ENCODE measurements at places on chromosomes 1 and 21.

DNA sequence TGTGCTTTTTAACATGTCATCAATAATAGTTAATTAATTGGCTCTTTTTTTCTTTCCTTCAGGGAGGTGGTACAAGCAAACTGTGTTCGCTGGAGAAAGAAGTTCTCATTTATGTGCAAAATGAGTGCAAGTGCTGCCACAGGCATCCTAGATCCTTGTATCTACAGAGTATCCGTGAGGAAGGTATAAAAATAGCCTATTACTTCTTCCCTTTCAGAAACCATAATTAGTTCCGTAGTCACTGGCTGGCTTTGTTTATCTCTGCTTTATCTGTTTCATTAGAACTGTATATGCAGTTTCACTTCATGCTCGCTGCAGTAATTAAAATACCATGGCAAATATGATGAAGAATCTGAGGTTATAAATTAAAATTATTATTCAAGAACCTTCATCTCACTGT is 40.6 kb downstream of the EEIG2 start:
- no peak for DNase-seq

- no peak for DNase-seq
Observed at GRCh38 chr1:53153752-53154151, 11.3 kb upstream of the SLC1A7 start.

DNA sequence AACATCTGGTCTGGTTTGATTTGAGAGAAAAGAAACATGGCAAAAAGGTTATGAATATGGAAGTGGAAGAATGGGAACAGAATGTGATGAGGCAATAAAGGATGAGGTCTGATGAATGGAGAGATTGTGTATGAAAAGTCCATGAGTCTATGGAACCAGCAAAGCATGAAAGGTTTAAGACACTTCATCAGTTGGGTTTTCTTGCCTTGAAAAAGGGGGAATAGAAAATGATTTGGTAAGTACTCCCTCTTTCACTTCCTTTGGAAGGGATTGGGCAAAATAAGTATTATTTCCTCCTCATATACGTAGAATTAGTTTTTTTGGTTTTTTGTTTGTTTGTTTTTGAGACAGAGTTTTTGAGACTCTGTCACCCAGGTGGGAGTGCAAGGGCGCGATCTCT is 155.8 kb downstream of the TRIM33 start:
- DNase-seq: no peak

- DNase-seq: peak; percentile 49
Observed at GRCh38 chr1:12617511-12617900, 504 bp downstream of the DHRS3 start.

DNA sequence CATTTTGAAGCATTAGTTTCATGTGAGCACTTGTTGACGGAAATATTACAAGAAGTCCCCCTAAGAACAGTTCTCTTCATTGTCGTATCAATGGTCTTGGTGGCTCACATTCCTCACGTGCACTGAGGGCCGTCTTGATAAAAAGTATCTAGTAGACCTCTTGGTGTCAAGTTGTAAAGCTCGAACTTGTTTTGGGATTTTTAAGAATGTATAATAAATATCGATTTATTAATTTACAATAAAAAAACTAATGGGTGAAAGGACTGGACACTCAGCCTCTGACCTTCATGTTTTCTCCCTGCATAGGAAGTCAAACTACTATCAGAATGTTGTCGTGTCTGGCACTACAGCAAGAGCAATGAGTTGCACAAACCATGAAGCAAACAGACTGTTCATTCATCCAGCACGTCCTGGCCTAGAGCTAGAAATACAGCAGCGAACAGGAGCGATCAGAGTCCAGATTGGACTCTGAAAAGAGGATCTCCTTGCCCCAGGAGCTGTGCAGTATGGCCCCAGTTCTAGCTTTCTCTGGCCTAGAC is 319.2 kb downstream of the SMYD3 start:
- no peak for DNase-seq

DNA sequence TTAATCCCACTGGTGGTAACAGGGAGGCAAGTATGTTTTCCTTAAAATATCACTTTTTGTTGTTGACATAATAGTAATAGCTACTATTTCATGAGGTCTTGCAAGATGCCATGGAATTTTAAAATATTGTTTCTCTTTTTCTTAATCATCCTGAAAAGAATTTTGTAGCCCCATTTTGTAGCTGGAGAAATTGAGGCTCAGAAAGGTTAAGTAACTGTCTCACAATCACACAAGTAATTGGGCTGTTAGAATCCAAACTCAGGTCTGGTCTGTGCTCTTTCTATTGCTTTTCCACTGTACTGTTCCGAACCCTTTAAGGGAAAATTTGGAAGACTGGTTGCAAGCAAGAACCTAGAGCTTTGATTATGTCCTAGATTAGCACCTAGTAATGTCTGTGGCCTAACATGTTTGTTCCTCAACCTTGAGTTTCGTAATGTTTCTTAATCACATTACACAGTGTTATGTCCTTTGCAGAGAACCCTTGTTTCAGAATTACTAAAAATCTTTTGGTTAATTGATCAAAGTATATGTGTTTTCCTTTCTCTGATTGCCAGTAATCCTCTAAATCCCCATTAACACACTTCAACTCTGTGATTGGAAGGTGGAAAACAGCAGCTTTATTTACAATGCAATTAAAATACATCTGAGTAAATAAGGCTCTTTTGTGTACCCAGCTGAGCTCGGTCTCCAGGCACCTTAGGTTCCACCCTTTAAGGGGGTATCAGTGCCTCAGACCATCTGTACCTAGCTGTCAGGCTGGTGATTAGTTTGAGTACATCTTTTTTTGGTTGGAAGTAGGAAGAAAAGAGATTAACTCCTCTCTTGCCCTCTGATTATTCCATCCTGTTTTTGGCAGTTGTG is 10.4 kb downstream of the LRRC42 start:
- DNase-seq: no peak

DNA sequence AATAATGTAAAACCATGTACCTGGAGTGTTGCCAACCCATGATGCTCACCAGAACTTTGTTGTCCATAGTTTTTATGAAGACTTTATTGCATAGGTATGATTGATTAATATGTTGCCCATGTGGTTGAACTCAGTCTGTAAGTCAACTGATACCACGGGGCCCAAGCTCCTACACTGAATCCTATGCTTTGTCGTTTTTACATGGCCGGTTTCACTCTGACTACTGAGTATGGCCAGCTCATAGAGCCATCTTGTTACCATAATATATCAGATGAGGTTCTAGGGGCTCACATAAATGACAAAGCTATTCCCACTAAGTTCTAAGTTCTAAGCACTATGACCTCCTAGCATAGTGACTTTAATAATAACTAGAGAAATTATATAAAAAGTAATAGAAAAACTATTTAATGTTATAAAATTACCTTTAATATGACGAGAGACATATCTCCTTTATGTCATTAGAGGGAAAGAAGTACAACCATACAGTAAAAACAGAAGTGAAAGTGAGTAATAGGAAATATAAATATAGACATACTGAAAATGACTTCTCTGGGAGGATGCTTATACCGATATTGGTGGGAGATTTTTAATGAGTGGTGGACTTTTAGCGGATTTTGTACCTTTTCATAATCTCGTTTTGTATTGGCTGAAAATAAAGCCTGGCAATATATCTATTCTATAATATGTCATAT is 983.4 kb upstream of the PRMT6 start:
- DNase-seq: no peak

- no peak for DNase-seq
Observed at GRCh38 chr1:215082532-215083382, at the start of gene KCNK2. Gene KCNK2, plus strand, starts transcription at chr1:215082737. Its CDS starts 649 bp downstream, at chr1:215083386.

DNA sequence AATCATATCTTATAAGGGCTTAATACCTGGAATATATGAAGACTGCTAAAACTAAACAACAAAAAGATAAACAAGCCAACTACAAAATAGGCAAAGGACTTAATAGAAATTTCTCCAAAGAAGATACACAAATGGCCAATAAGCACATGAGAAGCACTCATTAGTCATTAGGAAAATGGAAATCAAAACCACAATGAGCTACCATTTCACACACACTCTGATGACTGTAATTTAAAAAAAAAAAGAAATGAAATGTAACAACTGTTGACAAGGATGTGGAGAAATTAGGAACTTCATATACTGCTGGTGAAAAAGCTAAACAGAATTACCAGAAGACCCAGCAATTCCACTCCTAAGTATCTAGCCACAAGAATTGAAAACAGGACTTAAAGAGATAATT is 374.2 kb upstream of the ZP4 start:
- DNase-seq: no peak

DNA sequence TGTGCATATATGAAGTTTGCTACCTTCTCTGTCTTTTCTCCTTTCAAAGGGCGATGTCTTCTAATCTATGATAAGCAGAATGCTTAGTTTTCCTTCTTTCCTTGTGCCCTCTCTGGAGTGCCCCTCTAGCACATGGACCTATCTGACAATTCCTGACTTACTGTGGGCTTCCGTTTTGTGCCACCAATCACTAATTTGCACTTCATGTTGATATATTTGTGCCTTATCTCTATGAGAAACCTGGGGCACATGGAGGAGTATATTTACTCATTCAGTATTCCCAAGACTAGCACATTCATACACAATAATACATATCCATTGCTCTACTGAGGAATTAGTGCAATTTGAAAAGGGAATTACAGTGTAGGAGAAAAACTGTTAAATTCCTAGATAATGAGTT is 197.7 kb downstream of the CTH start:
- no peak for DNase-seq

GRCh38 chr1:167654975-167655575 is 25.0 kb downstream of the RCSD1 start:
- DNase-seq: no peak

DNA sequence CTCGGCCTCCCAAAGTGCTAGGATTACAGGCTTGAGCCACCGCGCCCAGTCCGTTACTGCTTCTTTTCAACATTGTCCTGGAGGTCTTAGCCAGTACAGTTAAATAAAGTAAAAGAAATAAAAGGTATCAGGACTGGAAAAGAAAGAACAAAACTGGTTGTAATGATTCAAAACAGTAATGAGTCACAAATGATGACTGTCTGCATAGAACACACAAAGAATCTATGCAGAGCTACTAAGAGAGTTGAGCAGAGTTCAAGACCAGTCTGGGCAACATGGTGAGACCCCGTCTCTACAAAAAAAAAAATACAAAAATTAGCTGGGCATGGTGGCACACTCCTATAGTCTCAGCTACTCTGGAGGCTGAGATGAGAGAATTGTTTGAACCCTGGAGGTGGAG is 23.4 kb downstream of the BCAR3 start:
- DNase-seq: no peak

- no peak for DNase-seq
Observed at GRCh38 chr1:74396933-74397332, 115.5 kb downstream of the LRRC53 start.

- DNase-seq: no peak
Observed at GRCh38 chr21:36023092-36023480, 37.2 kb downstream of the SETD4 start.

GRCh38 chr1:21206117-21206516 is 29.4 kb upstream of the EIF4G3 start:
- DNase-seq: no peak

- DNase-seq: no peak
Observed at GRCh38 chr1:20480951-20481617, 4.9 kb downstream of the CAMK2N1 start.

DNA sequence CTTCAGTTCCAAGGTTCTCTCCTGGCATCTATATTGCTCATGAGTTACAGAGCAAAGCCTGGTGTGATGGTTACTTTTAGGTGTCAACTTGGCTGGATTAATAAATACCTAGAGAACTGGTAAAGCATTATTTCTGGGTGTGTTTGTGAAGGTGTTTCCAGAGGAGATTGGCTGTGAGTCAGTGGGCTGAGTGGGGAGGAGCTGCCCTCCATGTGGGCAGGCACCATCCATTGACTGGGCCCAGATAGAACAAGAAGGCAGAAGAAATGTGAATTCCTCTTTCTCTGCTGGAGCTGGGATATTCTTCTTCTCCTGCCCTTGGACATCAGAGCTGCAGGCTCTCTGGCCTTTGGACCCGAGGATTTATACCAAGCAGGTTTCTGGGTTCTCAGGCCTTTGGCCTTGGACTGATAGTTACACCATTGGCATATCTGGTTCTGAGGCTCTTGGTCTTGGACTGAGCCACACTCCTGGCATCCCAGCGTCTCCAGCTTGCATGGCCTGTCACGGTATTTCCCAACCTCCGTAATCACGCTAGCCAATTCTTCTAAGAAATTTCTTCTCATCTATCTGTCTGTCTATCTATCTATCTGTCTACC is 44.5 kb downstream of the B3GALT5 start:
- no peak for DNase-seq

DNA sequence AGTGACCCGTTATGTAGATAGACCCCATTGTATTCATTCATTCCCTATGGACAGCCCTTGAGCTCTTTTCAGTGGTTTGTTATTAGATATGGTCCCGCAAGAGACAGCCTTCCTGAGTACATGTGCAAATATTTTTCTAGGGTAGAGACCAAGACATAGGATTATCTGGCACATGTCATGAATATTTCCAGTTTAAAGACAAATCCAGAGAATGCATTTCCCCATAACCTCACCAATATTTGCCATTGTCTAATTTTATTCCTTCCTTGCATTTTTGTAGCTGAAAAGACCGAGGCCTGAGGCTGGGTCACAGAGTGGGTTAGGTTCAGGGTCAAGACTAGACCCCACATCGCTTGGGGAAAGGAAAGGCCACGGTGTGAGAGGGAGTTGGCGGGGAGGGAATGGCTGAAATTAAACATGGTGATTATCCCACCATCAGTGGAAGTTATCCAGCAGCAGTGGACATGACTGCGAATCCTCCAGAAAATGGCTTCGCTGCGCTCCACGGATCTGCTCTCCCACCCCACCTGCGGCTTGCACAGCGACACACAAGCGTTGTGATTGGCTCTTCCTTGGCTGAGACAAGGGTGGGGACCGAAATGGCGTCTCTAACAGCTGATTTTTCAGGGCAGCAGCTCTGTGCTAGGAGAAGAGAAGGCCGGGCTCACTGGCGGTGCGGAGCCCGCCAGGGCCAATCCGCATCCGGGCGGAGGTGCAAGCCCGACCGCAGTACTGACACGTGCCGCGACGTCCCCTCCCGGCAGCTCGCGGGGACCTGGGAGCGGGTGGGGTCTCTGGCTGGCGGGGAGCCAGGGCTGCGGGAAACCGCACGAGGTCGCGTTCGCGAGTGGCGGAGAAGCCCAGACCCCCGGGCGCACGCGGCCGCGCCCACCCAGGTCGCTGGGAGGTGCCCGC is 16.1 kb upstream of the STMN1 start:
- DNase-seq: peak; percentile 7

DNA sequence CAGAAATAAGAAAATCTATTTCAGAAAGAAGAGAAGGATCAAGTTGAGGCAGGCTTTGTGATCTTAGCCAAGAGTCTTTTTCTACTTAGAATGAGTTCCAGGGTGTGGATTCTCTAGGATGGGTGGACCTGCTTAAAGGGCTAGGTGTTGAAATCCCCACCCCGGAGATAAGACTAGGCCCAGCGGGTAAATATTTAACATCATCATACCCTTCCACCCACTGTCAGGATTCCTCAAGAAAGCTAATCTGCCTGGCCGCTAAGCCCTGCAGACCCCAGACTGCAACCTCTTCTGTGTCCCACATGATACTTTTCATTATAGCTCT is 5.8 kb downstream of the IGSF9 start:
- DNase-seq: no peak

GRCh38 chr1:210098356-210098755 is 134.2 kb upstream of the SERTAD4 start:
- DNase-seq: no peak

Measured in effector CD4-positive, alpha-beta T cell (primary cell).